Cerebellar cortex (tissue), 1 donor: ENCODE measurements at places on chromosomes 4 and X.

- no peak for DNase-seq
These were observed 256.8 kb downstream of the TRIML1 start for GRCh38 chr4:188396037-188396436.

DNA sequence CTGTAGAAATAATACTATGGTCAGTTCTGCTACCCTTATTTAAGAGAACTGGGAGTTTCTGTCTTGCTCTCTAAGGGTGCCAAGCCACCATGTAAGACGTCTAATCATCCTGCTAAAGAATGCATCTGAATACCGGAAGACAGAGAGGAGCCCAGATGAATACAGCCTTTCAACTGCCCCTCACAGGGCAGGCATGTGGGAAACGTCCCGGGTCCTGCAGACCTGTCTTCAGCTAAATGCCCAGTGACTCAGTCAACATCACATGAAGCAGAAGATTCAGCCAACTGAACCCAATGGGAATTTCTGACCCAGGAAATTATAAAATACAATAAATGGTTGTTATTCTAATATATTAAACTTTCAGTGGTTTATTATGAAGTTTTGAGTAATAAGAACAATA, 2141.0 kb upstream of the AGA start:
- no peak for DNase-seq

- no peak for DNase-seq
These were observed 171.4 kb downstream of the NHS start for GRCh38 chrX:17546356-17546755.

- no peak for DNase-seq
These were observed 11.3 kb downstream of the GPC4 start for GRCh38 chrX:133403984-133404383.

DNA sequence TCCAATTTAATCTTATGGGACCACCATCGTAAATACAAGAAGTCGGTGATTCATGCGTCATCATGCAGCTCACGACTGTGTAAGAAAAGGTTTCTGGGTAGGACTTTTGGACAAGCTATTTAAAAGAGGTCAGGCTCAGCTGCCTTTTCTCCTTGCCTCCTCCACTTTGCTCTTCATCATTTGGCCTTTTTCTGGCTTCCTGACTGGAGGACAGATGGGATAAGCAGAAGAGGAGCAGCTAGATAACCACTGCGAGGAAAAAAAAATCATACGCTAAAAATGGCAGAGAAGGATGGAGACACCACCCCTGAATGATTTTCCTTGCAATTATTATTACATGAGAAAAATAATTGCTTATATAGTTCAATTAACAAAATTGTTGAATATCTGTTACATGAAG, 294.3 kb upstream of the FSTL5 start:
- peak; percentile 54 for DNase-seq

GRCh38 chr4:167779864-167780263, 312.5 kb upstream of the ANXA10 start:
- no peak for DNase-seq

- DNase-seq, result no peak
These were observed 227.4 kb downstream of the HS3ST1 start for GRCh38 chr4:11201256-11201655.

DNA sequence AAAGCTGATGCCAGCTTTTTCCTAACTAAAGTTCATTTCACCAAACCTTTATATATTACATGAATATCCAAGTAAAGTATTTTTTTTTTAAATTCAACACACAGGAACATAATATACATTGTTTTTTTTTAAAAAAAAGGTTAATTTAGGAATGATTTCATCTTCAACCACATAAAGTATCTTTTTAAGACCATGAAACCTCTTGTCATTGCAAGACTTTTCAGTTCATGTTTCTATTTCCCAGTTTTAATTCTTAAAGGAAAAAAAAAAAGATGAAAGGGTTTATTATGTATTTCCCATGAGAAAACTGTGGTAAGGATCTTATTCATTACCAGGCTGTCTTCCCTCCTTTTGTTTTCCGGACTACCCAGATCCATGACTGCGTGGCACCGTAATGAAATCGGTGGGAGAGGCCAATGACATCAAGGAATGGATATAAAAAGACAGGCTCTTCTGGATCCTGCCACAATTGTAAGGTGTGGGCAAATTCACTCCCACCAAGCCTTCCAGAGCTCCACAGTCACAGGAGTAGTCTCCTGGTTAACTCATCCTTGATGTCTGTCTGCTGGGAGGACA, 84.7 kb upstream of the CBR4 start:
- no peak for DNase-seq

- no peak for DNase-seq
These were observed 58.5 kb downstream of the HAUS3 start for GRCh38 chr4:2183394-2183793.

GRCh38 chr4:7168106-7168505, 24.2 kb upstream of the SORCS2 start:
- DNase-seq, result no peak

- no peak for DNase-seq
These were observed 1.5 kb upstream of the EIF4E start for GRCh38 chr4:98930311-98930865.

DNA sequence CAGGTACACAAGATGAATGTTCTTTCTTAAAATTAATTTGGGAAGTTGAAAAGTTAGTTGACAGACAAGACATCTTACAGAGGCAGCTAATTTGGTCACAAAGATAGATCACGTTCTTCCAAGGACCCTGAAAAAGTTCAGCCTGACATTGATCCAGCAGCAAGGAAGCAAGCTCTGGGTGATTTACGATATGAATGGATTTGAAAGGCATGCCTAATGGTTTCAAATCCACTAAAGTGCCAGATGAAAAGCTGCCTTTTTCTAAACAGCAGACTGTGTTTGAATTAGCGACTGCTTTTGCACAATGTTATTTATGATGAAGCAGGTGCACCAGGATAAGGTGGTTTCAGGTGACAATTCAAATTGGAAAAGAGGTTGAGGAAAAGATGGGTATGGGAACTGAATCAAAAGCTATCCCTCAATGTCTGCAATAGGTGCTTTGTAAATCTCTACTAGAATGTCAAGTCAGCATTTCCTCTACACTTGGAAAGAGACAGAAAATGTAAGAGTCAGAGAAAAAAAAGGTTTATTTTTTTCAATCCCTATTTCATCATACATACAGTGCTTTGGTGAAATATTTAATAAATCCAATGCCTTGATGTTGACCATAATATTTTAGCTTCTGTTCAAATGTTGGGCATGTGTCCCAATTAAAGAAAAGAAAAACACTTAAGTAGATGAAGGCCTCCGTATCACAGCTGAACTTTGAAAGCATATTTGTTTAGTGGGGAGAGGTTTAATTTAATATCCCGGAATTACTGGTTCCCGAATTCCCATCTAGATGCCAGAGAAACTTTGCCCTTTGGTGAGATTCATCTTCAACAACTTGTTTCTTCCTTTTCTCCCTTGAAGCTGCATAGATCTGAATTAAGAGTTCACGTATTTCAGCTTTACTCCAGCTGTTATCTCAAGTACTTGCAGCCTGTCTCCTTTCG, 6.0 kb downstream of the RASGEF1B start:
- no peak for DNase-seq

- no peak for DNase-seq
These were observed 34.7 kb downstream of the IRS4 start for GRCh38 chrX:108701633-108702032.

GRCh38 chr4:150167054-150167453, 88.8 kb downstream of the DCLK2 start:
- no peak for DNase-seq

DNA sequence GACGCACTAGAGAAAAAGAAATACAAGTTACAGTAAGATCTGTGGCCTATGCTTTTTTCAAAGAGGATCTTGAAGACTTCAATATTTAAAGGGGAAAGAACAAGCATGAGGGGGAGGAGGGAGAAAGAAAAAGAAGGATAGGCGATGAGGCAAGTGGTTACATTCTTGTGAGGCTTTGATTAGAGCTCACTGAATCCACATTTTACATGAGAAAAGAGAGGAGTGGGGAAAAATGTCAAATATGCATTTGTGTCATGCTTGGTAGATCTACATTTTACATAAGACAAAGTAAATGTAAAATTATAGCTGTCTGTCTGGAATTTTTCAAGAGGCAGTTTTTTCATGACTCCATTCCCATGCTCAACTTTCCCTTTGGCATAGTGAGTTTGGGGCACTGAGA, 965.9 kb downstream of the FSTL5 start:
- DNase-seq, result no peak

GRCh38 chr4:8747467-8748235, 124.0 kb downstream of the HMX1 start:
- DNase-seq, result no peak

DNA sequence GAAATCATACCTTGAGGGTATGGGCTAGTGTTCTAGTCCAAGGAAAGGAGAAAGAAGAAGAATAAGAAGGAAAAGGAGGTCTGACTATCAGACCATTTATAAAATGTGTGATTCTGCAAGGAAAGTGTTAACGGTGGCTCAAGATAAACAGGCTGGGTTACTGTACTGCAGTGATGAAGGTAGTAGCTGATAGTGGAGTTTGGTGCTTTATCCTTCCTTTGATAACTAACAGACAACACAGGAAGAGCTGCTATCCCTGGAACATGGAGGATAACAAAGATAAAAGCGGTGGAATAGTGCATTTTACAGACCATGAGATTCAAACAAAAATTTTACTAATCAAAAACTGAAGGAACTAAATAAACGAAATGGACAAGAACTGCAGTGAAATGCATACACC, 2.6 kb downstream of the UNC5C start:
- DNase-seq, result peak; percentile 49

- peak; percentile 34 for DNase-seq
These were observed 144.2 kb downstream of the PDLIM5 start for GRCh38 chr4:94595880-94596483.

DNA sequence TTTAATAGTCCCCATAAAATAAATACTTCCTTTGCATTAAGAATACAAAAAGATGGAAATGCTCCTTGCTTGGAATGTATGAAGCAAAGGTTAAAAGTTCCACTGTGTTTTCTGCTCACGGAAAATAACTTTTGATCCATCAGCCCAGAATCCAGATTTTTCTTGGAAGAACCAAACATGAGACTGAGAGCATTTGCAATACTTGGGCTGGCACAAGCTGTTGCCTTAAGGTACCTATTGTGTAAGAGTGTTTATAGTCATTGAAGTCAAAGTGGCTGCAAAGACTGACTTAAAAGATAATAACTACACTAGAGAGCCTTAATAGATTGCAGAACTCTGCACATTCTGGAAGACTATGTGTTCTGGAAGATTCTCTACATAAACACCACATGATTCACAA, 281.4 kb downstream of the RAB28 start:
- no peak for DNase-seq

- no peak for DNase-seq
These were observed at the start of gene KLHL4 for GRCh38 chrX:87517571-87518141. KLHL4 (plus strand) TSS chrX:87517802; CDS start chrX:87517894, 92 bp downstream.

DNA sequence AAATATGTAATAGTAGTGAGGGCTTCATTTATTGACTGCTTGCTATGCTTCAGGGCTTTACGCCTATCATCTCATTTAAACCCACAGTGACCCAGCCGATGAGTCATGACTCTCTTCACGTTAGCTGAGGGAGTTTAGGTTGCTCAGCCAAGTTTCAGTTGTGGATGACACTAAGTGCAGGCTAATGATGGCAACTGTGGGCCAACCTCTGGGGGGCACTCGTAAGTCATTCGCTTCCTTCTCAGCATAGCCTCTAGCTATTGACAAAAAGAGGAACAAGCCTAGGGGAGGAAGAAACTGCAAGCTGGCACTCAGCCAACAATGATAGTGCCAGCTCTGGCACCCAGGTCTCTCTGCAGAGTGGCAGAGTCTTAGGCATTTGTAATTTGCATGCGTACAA, 325.0 kb downstream of the ARHGAP10 start:
- DNase-seq, result peak; percentile 10

- DNase-seq, result no peak
These were observed 31.1 kb downstream of the ZBTB49 start for GRCh38 chr4:4320951-4321714.

- no peak for DNase-seq
These were observed 153.3 kb upstream of the LNX1 start for GRCh38 chr4:53744446-53745160.

GRCh38 chr4:73836373-73837279, at the start of gene CXCL6:
CXCL6 (plus strand) TSS chr4:73836678; CDS start chr4:73836751, 73 bp downstream.
- no peak for DNase-seq

GRCh38 chr4:165398570-165398969, 19.8 kb downstream of the CPE start:
- peak; percentile 99 for DNase-seq

DNA sequence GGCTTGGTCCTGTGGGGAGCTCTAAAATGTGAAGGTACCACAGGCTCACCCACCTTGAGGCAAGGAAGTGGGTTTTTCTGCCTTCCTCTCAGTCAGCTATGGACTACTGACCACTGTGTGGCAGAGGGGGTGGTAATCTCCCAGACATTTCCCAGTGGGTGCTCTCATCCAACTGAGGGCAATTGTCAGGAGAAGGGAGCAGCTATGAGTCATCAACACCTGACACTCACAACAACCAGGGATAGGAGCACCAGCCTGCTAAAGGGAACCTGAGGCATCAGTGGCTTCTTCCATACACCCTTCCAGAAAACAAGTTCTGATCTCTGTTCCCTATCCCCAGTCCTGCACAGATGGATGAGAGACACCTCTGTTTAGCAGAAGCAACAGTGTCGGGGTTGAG, 468.8 kb downstream of the BCOR start:
- DNase-seq, result no peak

GRCh38 chr4:168197926-168198325, 105.6 kb downstream of the ANXA10 start:
- DNase-seq, result no peak

- DNase-seq, result no peak
These were observed 41.9 kb downstream of the HADH start for GRCh38 chr4:108031427-108032083.

DNA sequence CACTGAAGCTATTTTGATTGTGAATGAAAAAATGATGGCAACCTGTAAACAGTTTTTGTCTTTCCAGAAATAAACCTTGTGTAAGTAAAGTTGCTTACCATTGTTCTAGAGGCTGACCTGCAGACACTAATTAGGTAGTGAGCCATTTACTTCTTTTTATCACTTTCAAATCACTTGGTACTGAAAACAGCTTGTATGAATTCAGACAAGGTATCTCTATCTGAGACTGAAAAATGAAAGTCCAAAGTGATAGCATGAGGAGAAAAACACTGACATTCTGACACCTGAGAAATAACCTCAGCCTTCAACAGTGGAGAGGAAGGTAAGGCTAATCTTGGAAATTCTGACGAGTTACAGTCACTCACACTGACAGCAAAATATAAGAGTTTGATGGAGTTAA, 238.8 kb downstream of the GPC3 start:
- no peak for DNase-seq
